ENCODE measurements at places on chromosomes 7 and 10.
A peak's percentile ranks its signal among the peaks of the same experiment; 100 is the strongest.

DNA sequence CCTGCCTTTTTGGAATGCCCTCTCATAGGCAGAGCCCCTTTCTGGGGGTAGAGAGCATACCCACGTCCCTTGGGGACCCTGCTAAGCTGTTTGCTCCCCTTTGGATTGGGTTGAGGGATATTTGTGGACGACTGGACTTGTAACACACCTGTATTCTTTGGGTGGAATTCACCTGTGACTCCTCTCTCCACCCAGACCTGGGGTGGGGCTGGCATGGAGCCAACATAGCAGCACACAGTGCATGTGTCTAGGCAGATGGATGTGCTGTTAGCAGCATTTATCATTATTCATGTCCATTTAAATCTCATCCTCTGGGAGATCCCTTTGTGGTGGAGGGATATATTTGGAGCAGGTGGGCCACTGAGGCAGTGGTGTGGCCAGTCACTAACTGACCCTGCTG lies 51.0 kb downstream of the CDH23 start:
- DNase-seq = no peak

- no peak for DNase-seq
Measured at GRCh38 chr7:3918576-3918975, 617.5 kb downstream of the SDK1 start.

DNA sequence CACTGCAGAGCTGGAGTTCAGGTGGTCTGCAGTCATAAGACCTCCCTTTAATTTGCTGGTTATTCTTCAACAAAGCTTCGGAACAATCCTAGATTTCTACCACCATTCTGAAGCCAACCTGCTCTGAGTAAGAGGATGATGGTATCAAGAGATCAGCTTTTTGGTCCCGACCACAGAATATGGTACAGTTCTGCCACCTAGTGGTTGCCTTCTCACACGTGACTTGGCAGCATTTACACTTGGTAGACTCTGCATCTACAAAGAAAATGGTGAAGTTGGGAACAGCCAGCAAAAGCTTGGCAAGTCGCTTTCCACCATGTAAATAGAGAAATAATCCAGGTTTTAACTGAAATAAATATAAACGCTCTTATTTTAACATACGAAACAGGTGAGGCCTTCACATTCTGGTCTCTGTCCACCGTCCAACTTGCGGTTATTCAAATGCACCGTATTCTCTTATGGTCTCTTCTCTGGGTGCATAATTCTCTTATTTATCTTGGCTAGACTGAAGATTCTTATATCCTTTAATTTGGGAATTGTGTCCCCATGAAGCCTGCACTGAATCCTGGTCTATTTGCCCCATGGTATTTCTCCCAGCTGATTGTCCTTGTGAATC lies 173.9 kb upstream of the GRM3 start:
- peak; percentile 67 for DNase-seq

- DNase-seq = no peak
Measured at GRCh38 chr7:80253653-80254052, 119.0 kb downstream of the GNAI1 start.

- DNase-seq = no peak
Measured at GRCh38 chr7:94856643-94857042, 50.8 kb upstream of the PPP1R9A start.

DNA sequence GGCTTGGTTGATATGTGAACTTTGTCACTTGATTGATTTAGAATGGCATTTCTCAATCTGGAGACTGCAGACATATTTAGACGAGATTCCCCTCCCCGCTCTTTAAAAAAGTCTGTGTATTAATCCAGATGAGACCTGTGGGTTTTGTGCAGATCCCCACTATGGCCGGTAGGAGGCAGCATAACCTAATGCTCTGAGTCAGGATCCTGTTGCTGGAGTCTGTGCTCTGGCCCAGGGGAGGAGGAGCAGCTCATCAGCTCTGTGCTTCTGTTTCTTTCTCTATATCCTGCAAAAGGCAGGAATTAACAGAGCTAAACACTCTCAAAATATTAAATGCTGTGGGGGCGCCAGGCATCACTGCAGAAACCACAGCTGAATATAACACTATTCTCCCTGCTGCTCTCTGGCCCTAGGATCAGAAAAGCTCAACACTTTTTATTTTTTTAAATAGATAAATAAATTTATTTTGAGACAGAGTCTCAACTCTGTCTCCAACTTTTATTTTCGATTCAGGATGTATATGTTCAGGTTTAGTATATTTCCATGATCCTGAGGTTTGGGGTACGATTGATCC lies 23.9 kb upstream of the SEPHS1 start:
- DNase-seq = peak; percentile 90

DNA sequence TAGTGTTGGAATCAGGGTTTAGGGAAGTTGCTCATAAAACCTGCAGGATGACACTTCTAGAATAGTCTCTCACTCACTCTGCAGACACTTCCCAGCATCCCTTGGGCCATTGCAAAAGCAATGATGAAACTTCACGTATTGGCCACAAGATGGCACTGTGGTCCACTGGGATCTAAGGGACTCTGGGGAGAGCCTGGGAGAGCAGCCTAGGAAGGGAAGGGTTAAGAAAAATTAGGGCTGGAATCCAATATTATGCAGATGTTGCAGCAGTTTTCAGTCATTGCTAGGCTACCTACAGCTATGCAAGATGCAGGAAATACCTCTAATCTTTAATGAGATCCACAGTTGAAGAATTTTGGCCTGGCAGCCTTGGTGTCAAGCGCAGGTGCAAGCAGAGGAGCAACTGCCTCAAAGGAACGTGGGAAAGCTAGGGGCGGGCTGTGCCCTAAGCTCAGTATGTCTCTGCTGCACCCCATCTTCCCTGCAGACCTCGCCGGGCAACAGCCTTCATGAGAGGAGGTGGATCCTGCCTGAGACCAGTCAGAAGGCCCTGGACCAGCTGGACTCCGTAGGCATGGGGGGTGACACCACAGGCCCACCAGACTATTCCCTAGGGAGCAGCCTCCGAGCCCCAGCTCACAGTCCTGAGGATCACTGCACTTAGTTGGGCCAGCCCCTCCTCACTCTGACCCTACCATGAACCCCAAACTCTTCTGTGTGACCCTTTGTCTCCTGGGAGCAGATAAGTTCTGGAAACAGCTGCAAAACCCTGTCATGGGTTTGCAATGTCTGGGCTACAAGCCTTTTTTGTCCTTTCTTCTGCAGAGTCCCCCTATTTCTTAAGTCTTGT lies 127.9 kb upstream of the PRSS58 start:
- peak; percentile 60 for DNase-seq

DNA sequence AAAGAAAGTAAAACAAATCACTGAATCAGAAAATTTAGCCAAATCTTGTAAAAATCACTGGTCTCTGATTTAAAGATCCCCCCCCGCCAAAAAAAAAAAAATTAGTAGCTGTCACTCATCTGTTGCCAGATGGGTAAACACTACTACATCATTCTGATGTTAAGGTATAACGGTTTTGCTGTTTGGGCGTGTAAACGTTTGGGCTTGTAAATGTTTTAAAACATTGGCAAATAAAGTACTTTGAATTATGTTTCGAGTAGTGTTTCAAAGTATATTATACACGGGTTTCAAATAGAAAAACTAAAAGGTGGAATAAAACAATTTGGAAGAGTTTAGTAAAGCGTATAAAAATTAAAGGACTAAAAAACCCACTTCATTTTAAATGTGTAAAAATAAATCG lies 1.5 kb downstream of the TMEM229A start:
- DNase-seq = no peak

DNA sequence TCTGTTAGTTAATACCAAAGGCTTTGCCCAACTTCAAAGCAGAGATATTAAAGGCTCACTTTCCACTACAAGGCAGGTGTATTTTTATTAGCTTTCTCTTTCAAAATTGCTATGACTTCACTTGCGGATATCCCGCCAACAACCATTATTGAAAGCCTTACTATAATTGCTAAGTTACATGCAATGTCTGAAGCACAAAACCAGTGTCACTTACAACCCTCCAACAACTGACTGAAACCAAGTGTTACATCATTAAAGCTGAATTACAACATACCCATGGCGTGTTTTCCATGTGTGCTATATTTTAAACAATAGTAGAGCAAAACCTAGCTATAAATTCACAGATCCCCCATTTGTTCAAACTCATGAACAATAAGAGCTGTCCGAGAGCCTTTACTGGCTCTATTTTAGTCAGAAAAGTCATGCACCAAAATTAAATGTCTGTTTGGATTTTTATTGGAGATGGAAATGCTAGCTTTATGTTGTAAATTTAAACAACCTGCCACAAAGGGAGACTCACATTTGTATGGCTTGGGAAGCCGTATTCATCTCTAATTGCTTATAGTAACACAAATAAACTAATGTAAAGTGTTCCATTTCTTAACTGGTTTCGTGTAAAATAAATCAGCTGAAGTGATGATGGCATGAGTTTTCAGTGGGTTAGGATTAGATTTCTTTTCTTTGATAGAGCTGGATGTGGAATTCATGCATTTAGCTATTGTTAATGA lies 227.1 kb downstream of the AGMO start:
- no peak for DNase-seq

GRCh38 chr10:119642556-119643111 lies 8.5 kb upstream of the BAG3 start:
- no peak for DNase-seq

DNA sequence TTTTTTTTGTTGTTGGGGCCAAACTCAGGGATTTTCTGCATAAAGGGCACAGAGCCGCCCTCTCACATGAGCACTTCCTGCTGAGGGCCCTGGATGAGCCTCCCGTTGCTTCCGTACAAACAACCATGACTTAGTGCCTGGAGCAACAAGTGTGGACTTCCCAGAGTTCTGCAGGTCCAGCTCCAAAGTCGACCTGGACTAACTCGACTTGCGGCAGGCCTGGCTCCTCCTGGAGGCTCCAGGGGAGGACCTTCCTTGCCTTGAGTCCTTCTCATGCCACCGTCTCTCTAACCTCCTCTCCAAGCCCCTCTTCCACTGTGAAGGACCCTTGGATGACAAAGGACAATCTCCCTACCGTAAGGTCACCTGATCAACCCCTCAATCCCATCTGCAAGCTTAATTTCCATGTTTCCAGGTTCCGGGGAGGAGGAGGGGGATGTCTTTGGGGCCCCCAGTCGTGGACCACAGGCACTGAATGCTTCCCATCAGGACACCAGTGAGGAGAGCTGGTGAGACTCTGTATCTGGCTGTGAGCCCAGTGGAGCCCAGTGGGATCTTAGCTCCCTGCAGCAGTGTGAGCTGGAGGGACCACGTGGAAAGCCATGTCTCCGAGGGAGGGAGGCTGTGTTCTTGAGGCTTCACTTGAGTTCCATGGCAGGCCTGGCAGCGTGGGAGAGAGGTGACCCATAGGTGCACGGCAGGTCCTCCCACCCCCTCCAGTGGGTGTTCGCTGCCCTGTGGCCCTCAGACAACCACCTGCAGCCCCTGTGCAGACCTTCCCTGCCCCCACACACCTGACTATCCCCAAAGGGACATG lies 199.5 kb upstream of the PPP2R2D start:
- no peak for DNase-seq

GRCh38 chr7:50145801-50146338 lies 52.8 kb upstream of the ZPBP start:
- no peak for DNase-seq

DNA sequence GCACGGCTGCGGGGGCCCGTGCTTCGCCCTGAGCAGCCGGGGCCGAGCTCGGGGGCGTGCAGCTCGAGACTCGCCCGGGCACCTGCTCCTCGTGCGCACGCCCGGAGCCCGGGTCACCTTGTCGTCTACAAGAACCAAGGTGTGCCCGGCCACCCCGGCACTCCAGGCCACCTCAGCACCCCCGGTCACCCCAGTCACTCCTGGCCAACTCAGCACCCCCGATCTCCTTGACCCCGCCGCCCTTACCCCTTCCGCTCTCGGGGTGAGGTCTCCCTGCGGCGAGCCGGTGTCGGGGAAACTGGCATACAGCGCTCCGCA lies 268 bp upstream of the IGFBP3 start:
- no peak for DNase-seq

DNA sequence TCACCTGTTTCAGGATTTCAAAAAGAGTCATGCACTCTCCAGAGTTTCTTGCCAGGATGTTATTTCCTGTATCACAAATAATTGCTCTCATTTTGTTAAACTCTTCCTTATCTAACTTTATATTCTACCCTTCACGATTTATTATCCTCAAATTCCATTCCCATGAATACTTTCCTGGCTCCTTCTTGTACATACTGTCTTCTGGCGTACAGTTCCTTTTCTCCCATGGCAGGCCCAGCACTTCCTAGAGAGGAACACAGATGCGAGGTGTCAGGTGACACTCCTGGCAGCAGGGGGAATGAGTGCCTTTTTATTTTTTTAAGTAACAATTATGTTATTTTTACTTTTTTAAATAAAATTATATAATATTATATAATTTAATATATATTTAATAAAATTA lies 411.9 kb downstream of the TFEC start:
- no peak for DNase-seq

DNA sequence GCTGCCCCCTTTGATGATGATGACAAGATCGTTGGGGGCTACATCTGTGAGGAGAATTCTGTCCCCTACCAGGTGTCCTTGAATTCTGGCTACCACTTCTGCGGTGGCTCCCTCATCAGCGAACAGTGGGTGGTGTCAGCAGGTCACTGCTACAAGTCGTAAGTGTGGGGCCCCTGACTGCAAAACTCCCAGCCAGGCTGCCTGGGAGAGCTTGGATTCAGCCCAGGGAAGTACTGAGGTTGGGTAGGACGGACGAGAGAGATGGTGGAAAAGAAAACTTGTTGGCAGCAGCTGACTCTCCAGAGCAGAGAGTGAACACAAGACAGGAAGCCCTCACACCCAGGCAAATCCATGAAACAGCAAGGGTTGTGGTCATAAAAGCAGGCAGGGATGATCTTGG lies 1.3 kb downstream of the PRSS2 start:
- DNase-seq = no peak

- DNase-seq = no peak
Measured at GRCh38 chr7:9600974-9601373, 1167.6 kb downstream of the NXPH1 start.

DNA sequence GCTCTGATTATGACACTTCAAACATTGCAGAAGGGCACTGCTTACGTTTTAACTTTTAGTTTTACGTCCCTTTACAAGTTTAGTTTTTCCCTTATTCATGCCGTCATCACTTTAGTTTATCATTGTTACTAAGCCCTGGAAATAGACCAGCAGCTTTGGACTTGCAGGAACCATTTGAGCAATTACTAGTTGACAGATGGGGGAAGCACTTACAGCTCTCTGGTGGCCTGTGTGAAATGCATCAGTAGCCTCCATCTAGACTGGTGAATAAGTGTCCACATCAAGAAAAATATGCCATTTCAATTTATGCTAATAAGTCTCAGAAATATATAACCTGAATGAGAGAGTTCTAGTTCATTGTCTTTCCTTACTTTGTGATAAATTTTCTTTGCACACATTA lies 194.9 kb upstream of the GRM3 start:
- no peak for DNase-seq

- no peak for DNase-seq
Measured at GRCh38 chr7:2353113-2353935, 1.3 kb upstream of the EIF3B start.

DNA sequence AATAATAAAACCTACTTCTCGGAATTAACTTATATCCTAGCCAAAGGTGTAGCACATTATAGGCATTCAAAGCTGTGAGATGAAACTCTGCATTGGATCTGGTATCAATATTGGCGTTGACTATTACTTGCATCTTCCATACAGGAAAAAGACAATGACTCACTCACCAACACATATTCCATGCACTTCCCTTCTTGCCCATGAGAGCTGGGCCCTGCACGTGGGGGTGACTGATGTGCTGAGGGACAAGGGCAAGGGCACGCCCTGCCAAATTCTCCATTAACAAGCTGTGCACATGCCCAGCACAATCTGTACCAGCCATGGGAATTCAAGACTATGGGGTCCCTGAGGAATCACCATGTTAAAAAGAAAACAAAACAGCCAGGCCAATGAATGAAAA lies 188.1 kb upstream of the PDE1C start:
- no peak for DNase-seq

- no peak for DNase-seq
Measured at GRCh38 chr7:28570113-28570969, 158.0 kb downstream of the CREB5 start.

All from D341Med (cell line).